ENCODE measurements at places on chromosomes 13 and 19. TPM values are rescaled to one million over a fixed set of nuclear protein-coding genes. Genes with fewer than 3 reads are reported as not detected.

IGFLR1 gene
- not detected for total RNA-seq

SCGB2B2 gene
- not detected for total RNA-seq

GNA15 gene
- total RNA-seq: 20.5 TPM

ZNF763 gene
- total RNA-seq: 11.6 TPM

SYNGR4 gene
- not detected for total RNA-seq

GPR12 gene
- 2.4 TPM for total RNA-seq

FDX2 gene
- total RNA-seq: 18.3 TPM

LILRA1 gene
- total RNA-seq: 1.4 TPM

ZNF575 gene
- total RNA-seq: 0.24 TPM

OVOL3 gene
- total RNA-seq: not detected

IGFL4 gene
- 3.4 TPM for total RNA-seq

- DNase-seq: peak; percentile 87
Measured at GRCh38 chr19:44745341-44745831, 3.1 kb upstream of the BCL3 start.

DNA sequence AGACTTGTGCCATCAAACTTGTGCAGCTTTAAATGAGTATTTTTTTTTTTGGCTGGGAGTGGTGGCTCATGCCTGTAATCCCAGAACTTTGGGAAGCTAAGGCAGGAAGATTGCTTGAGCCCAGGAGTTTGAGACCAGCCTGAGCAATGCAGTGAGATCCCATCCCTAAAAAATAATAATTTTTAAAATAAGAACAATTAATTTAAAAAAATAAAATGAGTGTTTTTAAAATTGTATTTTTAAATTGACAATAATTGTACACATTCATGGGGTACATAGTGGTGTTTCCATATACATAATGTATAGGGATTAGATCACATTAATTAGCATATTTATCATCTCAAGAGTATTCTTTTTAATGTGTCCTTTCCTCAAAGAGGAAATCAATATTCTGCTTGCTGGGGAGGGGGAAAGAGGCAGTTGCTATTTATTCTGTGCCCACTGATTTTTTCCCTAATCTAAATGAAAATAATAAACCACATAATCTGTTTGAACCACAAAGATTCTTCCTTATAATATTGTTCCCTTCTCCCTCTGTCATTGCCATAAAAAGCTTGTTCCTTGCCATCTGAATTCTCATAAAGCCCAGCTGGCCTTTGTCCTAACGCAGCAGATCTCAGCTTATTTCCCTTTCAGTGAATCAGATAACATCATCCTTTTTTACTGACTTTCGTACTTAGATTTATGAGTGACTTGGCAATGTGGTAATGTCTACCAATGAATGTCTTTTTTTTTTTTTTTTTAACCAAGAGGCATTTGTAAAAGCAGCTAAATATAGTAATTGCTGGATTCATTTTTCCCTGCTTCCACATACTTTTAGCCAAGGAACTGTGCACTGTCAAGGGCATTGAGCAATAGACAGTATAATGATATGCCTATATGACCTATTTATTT lies 81.8 kb upstream of the RUBCNL start:
- peak; percentile 93 for DNase-seq

- DNase-seq: no peak
Measured at GRCh38 chr13:42494157-42494556, 79.8 kb upstream of the TNFSF11 start.

- DNase-seq: peak; percentile 51
Measured at GRCh38 chr13:20190481-20191310, 2.0 kb downstream of the GJB2 start.

DNA sequence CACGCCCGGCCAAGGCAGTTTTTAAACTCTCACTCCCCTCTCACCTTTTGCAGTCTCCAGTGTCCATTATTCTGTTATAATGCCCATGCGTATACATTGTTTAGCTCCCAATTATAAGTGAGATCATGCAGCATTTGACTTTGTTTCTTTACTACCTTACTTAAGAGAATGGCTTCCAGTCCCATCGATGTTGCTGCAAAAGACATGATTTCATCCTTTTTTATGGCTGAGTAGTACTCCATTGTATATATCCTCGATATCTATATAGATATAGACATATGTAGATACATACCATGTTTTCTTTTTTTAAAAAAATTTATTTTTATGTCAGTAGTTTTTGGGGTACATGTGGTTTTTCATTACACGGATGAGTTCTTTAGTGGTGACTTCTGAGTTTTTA lies 8.4 kb downstream of the OR7D2 start:
- no peak for DNase-seq

DNA sequence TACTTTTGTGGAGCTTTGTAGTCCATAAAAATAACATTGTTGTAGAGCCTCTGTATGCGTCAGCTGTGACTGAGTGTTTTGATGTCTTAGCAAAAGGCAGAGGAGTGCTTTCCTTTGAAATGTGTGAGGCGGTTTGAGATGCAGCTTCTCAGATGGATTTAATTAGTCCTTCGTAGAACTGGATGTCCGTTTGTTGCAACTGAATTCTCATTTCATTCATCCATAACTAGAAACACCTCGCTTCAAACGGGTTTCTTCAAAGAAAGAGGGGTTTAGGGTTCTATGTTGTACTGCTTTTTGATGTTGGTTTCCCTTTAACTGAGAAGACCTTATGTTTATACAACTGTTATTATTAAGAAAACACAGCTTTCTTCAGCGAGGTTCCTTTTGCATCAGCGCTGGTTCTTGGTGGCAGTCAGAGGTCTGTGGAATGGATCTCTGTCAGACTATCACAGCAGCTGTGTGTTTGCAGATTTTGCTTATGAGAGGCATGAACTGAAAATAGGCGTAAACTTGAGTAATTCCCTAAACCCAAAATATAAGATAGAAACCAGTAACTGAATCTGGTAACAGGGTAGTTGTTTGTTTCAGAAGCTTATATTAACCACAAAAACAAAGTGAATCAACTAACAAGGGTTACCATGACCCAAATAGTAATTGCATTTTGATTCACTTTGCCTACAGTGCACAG lies 194.4 kb downstream of the GGACT start:
- DNase-seq: peak; percentile 79

GRCh38 chr19:37725181-37725580 lies 5.6 kb upstream of the ZNF607 start:
- DNase-seq: no peak

- DNase-seq: peak; percentile 52
Measured at GRCh38 chr13:28877408-28877807, 57.3 kb downstream of the MTUS2 start.

DNA sequence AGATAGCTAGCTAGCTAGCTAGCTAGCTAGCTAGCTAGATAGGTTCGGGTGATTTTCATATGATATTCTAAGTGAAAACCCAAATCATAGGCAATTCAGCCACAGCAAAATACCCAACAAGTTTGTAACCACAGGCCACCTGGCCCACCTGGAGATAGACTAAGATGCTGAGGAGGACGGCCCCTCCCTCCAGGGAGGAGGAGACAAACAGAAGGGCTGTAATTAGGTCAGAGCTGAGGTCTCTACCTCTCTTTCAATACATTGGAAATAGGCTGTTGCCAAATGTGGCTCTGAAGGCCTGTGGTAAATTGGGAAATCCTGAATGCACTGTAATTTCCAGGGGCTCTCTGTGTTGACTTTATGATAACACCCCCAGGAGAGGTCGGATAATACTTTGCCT lies 382.2 kb downstream of the FGF9 start:
- no peak for DNase-seq

- DNase-seq: no peak
Measured at GRCh38 chr19:53894707-53895106, 12.7 kb downstream of the PRKCG start.

GRCh38 chr19:30879225-30879624 lies 470.0 kb downstream of the TSHZ3 start:
- DNase-seq: no peak

GRCh38 chr19:15367439-15367838 lies 12.1 kb downstream of the AKAP8 start:
- no peak for DNase-seq

GRCh38 chr13:37488726-37489125 lies 109.8 kb downstream of the POSTN start:
- DNase-seq: no peak

- DNase-seq: peak; percentile 79
Measured at GRCh38 chr19:47582320-47582909, 9.5 kb upstream of the ZNF541 start.

GRCh38 chr13:91238036-91238435 lies 109.5 kb upstream of the MIR17HG start:
- no peak for DNase-seq

GRCh38 chr19:887072-887471 lies 5.9 kb downstream of the MED16 start:
- no peak for DNase-seq

GRCh38 chr19:4831304-4831978 lies at the start of gene TICAM1:
TICAM1 (minus strand) TSS chr19:4831712; CDS start chr19:4818377, 13,335 bp downstream.
- peak; percentile 71 for DNase-seq

DNA sequence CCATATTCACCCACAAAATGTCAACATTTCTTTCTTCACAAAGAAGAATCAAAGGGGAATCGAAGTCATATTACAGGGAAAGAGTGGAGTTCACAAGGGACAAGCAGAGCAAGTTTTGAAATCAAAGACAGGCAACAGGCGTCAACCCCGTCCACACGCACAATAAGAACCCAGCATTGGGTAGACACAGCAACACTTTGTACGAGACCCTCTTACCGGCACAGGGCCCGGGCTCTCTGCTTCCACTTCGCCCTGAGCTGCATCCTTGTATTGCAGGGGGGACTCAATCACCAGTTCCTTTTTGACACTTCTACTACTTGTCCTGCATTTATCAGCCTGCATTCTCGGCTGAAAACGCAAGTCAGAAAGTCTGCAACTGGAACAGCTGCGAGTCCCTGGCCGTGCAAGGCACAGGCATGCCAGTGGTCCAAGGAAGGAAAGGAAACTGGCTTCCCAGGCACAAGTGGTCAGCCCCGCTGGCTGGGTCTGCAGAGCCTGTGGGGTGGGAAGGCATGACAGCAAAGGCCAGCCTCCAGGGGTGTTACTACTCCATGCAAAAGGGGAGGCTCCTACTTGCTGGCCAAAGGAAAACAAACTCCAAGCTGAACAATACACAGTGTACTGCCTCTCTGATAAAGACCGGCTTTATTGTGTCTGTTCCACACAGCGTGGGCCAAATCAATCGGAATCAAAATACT lies at the start of gene DOCK9:
Gene DOCK9 (minus strand): TSS at position 497 of the 698 bp plus-strand sequence. CDS start 155 bp downstream, at position 342.
- peak; percentile 86 for DNase-seq

- DNase-seq: no peak
Measured at GRCh38 chr13:95039415-95039814, 261.8 kb downstream of the ABCC4 start.

GRCh38 chr13:79966059-79966458 lies 374.9 kb downstream of the SPRY2 start:
- DNase-seq: peak; percentile 84

DNA sequence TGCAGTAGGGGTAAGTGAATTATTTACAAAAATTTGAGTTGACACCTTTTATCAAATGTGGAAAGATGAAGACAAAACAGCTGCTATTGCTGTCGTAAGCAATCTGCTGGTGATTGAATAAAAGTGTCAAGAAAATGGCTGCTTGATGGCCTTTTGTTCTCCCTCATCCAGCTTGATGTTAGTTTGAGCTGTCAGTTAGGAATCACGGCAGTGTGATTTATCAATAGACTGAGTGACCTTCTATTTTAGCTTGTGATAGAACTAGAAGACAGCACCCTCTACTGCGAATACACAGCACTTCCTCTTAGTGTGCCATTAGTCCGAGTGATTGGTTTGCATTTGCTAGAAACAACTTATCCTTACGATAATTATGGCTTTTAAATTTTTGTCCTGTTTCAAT lies 76.3 kb downstream of the MZT1 start:
- peak; percentile 2 for DNase-seq

DNA sequence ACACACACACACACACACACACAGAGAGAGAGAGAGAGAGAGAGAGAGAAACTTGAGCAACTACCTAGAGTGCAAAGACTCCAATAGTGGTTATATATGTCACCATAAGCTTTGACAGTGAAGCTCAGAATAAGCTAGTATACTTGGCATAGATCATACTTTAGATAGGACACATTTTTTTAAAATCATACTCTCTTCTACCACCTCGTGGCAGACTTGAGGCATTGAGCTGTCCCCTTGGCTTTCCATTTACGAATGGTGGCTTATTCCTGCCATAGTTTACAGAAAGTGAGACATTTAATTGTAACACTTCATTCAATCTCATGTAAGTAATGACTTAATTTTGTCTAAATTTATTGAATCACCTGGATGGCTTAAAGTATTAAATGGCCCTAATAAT lies 108.2 kb downstream of the EDNRB start:
- no peak for DNase-seq

- no peak for DNase-seq
Measured at GRCh38 chr13:97913206-97913605, 40.3 kb upstream of the IPO5 start.

- peak; percentile 65 for DNase-seq
Measured at GRCh38 chr13:76622315-76623040, 263.7 kb downstream of the KCTD12 start.

Measured in umbilical cord (tissue), 2 donors.